Activated naive CD4-positive, alpha-beta T cell treated with anti-CD3 and anti-CD28 coated beads for 36 hours (primary cell): ENCODE measurements at places on chromosomes 4 and X. TPM values are rescaled to one million over a fixed set of nuclear protein-coding genes. Genes with fewer than 3 reads are reported as not detected.

Gene ASMT
- total RNA-seq, result not detected

DNA sequence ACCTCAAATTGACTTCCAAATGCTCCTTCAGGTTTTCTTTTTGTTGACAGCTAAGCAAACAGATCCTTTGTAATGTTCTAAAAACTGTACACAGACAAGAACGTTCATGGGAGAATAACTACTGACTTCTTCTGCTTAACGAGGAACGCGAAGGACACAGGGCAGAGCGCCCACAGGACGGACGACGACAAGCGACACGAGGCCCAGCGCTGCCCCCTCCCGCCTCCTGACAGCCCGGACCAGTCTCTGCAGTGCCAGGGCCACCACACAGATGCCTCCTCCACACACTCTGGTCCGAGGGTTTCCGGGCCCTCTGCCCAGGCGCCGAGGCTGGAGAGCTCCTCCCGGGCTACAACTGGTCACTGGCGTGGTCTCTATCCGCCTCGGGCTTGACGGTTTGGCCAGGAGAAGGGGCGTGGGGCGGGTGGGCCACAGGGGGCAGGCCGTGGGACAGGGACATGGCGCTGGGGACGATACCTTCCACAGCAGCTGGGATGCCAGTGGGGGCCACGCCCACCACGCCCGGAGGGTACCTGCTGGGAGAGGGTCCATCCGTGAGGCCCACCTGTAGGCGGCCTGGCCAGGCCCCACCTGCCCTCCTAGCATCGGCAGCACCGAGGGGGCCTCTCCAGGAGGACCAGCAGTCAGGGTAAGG lies 36.9 kb downstream of the CTBP1 start:
- no peak for DNase-seq

Gene GUF1
- total RNA-seq, result 32.6 TPM

DNA sequence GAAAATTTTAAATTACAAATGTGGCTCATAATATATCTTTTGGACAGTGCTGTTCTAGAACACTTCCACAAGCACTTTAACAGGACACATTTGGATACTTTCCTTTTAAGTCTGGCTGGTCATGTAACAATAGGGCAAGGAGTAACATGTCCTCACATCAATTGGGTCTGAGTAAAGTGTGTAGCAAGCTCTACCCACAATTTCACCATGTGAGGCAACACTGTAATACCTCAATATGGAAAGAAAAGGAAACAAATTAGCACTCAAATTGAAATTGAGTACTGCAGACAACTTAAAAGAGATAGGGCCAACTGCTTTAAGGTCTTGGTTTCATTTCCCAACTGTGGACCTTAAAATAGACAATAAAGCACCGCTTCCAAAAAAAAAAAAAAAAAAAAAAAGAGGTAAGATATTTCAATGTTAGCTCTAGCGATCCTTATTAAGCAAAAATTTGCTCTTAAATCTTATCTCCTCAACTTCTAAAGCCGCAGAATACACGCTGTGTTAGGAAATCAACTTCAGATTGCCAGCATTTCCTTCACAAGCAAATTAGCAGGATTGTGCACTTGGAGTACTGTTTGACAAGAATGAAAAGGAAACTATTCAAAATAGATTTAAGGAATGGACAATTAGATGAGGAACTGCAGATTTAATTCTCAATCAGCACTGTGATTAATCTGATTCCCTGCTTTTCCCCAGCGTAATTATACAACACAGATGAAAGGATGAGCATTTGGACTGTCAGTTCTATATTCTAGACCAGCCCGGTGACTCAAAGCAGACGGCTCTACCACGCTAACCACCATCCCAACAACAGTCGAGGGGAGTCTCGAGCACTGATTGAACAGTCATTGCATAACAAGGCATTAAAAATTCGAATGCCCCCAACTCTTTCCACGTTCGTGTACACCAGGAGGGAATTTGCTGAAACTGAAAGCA lies 1.6 kb downstream of the CASK start:
- DNase-seq, result peak; percentile 63

DNA sequence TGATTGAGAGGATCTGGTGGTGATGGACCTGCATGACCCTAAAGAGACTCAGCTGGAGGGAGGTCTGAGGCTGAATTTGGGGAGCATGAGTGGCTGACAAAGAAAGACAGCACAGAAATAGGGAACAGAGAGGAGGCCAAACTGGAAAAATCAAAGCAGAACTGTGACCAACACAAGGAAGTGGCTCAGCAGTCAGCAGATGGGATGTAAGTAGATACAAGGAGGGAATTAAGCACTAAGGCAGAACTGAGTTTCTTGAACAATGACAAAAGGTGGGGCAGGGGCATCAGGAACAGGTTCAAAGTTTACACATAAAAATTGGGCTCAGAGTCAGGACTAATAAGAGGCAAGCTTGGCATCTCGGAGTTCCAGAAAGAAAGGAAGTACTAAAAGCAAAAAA lies 144.3 kb upstream of the KLF3 start:
- DNase-seq, result no peak

Gene PAGE2B
- total RNA-seq, result 0.86 TPM

- no peak for DNase-seq
These were observed 42.8 kb upstream of the TRIM2 start for GRCh38 chr4:153161226-153161963.

Gene MAGEE1
- 3.0 TPM for total RNA-seq

DNA sequence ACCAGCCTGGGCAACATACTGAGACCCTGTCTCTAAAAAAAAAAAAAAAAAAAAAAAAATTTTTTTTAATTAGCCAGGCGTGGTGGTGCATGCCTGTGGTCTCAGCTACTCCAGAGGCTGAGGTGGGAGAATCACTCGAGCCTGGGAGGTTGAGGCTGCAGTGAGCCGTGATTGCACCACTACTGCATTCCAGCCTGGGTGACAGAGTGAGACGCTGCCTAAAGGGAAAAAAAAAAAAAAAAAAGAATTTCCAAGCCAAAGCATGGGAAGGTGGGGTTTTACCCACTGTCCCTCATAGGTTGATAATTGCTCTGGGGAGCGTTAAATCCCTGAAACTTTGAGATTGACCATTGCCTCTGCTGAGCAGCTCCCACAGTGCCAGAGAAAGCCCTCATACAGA lies 427.5 kb downstream of the BCOR start:
- DNase-seq, result no peak

DNA sequence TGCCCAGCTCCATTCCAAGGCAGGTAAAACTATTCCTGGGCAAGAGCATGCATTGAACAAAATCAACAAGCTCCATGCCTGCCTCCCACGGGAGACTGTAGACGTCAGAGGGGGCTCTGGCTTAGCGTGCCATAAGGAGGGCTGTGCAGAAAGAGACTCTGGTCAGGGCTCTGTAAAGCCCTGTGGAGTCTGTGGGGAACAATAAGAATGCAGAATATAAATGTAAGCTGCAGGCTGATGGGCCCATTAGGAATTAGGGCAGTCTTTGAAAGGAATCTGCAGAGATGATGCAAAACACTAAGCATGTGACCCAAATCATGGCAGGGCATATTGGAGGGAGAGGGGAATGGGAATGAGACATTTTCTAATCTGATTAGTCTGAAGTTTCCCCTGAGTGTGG lies 170.3 kb downstream of the EFHC2 start:
- no peak for DNase-seq

- peak; percentile 83 for DNase-seq
These were observed 60.1 kb downstream of the SH2D1A start for GRCh38 chrX:124406294-124407014.
